GM12864 (cell line): ENCODE measurements at places on chromosomes 1 and 21.

DNA sequence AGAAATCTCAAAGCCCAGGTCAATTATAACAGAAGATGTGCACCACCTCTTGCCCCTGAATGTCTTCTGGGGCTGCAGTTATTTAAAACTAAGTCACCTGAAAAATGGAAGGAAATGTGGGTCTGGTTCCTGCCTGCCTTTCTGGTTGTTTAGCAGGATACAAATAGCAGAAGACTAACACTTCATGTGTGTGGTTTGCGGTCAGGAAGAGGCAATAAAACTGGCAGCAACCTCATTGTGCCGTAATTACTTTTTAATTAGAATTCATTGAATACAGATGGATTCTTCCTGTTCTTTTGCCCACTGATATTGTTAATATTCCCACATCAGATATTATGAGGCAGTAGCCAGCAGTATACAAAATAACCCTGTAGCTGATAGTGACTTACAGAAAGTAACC lies 345.7 kb downstream of the ZNF326 start:
- no peak for DNase-seq

DNA sequence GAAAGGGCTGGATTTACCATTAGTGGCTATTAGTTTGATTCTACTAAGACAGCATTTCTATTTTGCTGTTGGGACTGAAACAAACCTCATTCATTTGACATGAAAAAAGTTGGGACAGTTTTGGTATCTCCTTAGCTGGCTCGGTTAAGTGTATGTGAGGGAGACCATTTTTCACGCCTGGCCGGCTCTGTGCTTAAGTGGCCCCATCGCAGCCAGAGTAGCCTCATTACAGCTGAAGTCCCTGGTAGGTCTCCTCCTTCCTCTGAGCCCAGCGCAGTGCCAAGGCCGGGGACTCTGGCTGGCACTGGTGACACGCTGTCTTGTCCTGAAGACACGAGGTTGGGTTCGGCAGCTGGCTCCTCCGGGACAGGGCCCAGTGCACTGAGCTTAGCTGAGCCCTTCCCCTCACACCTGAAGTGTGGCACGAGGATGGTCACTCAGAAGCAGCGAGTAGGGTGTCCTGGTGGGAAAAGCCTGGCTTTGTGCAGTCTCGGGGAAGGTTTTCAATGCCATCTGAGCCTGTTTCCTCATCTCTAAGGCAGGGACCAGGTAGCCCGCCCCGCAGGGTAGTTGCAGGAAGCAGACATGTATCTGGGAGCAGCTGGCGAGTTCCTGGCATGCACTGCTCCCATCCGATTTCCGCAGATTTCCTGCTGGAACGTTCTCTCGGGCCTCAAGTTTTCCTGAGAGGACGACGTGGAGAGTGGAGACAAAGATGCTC lies 196.5 kb downstream of the DYRK1A start:
- no peak for DNase-seq

DNA sequence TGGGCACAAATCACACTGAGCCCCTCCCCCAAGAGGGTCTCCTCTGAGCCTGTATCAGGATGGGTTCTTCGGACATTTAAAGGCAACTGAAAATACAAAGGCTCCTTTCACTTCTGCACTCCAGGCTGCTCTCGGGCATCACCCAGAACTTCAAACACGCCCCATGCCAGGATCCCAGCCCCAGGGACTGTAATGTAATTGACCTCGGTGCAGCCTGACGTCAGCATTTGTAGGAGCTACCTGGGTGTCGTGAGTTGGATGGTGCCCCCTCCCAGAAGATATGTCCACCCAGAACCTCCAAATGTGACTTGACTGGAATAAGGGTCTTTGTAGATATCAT lies 95.2 kb downstream of the PSMG1 start:
- no peak for DNase-seq

DNA sequence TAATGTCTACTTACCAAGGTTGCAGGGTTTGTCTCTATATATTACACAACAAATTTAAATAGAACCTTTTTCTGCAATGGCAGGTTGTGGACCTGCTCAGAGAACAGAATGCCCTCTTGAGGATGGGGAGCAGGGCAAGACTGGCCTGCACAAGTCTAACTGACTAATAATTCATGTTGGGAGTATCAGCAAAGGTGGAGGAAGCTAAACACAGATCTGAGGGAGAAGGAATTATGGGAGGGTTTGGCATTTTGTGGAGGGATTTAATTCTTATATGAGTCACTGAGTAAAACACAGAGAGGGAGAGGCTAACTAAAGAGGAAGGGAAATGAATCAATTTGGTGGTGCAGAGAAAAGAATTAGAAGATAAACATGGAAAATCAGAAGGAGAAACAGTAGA lies 40.0 kb downstream of the CLDN17 start:
- DNase-seq = no peak

DNA sequence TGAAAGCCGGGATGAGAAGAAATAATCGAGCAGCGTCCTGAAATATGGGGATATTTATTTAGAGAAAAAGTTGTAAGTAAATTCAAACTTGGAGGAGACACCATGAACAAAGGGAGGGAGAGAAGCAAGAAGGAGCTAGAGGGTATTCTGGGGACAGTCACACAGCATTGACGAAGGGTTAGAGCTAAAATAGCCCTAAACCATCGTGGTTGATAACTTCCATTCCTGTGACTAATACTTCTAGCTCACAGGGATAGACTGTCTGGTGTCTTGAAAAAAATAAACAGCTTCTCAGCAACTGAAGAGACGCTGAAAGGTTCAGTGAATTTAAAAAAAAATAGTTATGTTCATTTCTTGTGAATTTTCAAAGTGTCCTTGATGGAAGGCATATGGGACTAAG lies 86.7 kb downstream of the LRRC53 start:
- DNase-seq = no peak

- DNase-seq = no peak
Observed at GRCh38 chr1:245045087-245045881, 109.5 kb upstream of the KIF26B start.

GRCh38 chr1:158045639-158046038 lies 52.2 kb downstream of the KIRREL1 start:
- no peak for DNase-seq

DNA sequence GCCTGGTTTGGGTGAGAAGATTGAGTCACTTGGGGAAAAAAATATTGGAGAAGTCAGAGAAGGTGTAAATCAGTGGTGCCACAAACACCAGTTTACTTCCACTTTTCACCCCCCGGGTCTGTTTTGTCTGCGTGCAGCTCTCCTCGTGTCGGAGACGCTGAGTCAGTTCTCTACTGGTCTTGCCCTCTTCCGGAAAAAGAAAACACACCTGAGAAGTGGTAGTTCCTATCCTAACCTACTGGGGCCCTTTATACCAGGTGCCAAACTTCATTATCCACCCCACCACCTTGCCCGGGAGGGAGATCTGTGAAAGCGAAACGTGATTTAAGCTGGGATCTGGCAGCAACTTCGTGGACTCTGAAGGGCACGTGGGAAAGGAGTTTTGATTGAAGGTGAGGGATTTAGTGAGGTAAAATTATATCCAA lies 855 bp upstream of the IVNS1ABP start:
- peak; percentile 78 for DNase-seq

DNA sequence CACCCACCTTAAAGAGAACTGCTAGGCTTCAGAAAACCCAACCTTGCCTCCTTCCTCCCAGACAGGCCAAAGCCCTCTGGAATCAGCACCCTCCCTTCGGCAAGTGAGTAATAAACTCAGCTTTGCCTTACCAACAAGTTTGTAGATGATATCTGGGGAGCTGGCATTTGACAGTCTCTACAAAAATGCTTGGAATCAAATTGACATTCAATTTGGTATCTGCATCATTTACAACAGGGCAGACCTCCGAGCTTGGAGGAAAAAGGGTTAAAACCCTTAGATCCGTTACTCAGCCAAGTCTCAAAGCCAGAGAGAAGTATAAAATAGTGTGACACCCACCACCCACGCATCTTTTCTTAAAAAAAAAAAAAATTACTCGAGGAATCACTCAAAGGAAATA lies 149.3 kb upstream of the EDN2 start:
- DNase-seq = no peak

DNA sequence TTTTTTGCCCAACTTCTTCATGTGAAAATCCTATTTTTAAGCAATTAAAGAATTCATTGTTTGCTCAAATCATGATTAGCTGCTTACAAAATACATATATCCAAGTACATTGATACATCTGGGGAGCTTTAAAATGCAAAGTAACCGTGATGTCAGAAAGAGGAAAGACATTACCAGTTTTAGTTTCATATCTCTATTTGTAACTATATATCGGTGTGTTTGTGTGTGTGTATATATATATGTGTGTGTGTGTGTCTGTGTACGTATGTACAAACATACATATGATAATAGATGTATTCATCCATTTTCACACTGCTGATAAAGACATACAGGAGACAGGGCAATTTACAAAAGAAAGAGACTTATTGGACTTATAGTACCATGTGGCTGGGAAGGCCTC lies 310.1 kb downstream of the DPYD start:
- no peak for DNase-seq

DNA sequence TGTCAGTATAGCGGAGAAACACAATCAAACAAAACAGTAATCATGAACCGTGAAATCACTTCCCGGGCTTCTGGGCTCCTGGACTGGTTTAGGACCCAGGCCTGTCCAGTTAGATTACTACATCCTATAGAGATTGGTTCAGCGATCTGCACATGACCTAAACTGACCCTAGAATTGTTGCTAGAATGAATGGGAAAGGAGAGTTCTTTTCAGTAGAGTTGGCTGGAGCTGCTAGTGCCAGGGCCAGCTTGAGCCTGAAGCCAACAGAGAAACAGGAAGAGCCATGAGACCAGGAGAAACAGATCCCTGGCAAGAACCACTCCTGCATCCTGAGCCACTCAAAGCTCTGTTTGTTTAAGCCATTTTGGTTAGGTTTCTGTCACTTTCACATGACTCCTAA lies 474.3 kb upstream of the C1orf87 start:
- DNase-seq = no peak
